ENCODE measurements at places on chromosomes 11 and 22.

DNA sequence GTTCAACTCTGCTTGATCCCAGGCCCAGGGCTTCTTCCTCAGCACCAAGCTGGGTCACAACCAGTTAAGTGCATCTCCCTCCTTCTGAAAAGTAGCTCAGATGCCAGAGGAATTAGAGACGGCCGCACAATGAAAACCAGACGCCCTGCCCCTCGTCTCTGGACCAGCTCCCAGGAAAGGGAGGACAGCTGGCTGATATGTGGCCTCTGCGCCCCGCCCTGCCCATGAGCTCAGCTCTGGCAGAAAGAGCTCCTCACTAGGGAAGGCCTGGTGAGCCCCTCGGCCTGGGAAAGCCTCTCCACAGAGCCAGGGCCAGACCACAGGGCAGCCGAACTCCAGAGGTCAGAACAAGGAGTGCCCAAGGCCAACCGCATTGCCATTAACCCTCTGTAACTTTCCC, 18.1 kb upstream of the SCGB1A1 start:
- DNase-seq = peak; percentile 67

DNA sequence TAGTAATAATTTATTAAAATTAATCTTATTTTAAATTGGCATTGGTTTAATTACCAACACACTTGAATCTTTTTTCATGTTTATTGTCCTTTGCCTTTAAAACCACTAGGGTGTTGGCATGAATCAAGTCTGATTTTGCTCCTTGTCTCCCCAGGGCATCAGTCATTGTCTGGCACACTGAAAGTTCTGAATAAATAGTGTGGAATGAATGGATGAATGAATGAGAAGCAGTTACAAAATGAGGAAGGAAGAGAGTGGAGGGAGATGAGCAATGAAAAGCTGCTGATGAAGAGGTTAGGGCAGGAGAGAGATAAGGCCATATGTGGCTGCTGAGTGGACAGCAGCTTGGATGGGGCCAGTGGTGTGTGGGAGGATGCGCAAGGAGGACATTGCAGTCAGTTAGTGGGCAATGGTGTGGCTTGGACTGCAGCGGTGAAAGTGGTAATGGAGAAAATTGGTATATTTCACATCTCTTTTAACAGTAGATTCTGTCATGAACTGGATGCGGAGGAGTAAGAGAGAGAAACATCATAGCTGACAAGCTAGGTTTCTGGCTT, 132.0 kb downstream of the SPON1 start:
- DNase-seq = no peak

- DNase-seq = no peak
Measured at GRCh38 chr22:43542681-43543521, 131.1 kb downstream of the MPPED1 start.

- DNase-seq = no peak
Measured at GRCh38 chr11:65355013-65355775, 643 bp downstream of the TIGD3 start.

DNA sequence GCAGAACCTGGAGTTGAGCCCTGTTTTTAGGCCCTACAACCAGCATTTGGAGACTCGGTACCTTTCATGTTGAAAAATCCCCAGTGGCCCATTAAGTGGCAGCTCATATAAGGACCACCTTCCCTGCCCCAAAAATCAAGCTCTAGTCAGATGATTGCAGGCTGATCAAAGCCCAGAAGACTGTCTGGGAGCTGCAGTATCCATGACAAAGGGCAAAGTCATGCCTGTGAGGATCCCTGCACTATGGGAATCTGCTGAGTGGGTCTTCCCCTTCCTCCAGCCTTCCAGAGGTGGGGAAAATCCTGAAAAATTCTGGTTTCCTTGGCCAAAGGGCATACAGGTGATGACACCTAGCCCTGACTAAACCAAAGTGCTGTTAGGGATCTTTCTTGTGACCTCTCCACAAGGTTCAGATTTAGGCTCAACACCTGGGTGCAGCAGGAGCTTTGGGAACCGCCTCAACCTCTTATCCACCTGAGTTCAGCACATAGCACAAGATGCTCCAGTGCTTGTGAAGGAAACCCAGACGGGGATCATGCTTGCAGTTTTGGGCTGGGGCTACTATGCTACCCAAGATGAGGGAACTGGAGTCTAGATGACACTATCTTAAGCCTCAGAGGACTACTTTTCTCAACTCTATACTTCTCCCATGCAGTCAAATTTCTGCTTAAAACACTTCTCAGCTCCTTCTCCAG, 1.2 kb upstream of the TRIM3 start:
- DNase-seq = no peak

GRCh38 chr22:39923696-39924095, 22.8 kb downstream of the GRAP2 start:
- DNase-seq = no peak

GRCh38 chr11:64078284-64078683, 42.6 kb downstream of the FLRT1 start:
- no peak for DNase-seq

DNA sequence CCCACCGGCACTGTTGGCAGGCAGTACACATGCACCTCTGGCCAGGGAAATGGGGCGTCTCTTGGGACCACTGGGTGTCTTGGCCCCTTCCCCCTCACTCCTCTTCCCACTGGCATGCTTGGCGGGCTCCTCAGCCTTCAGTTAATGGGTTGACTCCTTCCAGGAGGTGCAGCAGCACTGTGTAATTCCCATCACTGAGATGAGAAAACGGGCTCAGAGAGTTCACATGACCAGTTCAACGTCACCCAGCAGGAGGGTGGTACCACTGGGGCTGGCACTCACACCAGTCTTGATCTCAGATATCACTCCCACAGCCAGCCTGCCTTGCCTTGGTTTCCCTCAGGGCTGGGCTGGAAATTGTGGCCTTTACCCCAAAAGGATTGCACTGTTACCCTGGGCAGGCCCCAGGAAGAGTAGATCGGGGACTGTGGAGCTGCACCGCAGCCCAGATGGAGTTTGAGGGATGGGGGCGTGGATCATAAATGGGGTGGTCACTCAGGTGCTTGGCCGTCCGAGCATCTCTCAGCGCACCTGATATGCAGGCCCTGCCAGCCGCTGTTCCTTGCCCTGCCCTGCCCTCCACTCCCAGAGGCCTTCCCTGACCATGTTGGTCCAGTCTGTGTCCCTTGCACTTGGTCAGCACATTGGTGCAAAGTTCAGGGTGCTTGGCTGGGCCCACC, 16.9 kb downstream of the CAPN5 start:
- no peak for DNase-seq

DNA sequence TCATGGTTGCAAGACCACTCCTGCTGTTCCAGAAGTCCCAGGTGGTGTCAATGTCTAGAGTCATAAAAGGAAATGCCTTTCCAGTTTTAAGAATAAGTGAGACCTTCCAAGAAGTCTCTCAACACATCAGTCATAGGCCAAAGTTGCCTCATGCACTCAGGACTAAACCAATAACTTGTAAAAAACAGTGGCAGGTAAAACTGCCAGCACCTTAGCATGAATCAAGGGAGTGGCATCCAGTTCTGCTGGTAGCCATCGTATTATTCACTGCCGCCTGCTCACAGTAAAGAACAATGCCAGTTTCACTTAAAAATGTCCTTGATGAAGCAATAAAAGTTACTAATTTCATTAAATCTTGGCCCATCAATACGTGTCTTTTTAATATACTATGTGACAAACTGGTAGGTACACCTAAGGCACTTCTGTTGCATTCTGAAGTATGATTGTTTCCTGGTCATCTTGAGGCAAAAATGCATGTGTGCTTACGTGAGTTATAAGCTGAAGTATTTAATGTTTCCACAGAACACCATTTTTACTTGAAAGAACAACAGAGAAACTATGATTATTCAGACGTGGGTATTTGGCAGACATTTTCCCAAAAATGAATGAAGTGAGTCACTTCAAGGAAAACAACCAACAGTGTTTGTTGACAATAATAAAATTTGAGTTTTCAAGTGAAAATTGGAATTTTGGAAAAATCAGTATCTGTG, 125.2 kb upstream of the SNX19 start:
- DNase-seq = no peak

All from amniotic stem cell (primary cell).